ENCODE measurements at places on chromosomes 6 and 20.

DNA sequence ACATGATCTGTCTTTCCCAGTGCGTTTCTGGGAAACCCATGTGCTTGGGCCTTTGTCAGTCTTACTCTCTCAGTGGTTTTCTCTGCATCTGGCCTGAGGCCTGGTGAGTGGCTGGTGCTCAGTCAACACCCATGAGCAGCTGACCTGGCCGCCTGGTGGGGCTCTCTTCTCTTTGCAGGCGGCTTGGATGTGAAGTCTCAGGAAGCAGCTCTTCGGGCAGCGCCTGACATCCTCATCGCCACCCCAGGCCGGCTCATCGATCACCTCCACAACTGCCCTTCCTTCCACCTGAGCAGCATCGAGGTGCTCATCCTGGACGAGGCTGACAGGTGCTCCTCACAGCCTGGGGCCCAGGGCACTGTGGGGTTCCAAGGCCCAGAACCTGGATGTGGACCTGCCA, 10.8 kb downstream of the DDX27 start:
- DNase-seq, result no peak

DNA sequence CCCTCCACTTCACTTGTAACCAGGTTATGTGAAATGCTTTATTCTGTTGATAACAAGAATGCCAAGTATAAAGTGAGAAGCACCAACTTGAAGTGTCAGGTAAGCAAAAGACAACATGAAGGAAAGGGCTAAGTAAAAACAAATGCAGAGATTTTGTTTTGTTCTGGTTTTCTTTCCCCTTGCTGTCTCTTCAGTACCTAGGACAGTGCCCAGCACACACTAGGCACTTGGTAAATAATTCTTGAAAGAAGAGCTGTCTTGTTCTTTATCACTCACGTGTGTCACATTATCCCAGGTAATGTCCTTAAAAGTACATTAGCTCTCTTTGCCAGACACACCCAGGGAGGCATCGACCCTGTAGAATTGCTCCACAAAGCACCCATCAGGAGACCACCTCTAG, 350.0 kb upstream of the IRAK1BP1 start:
- no peak for DNase-seq

- DNase-seq, result no peak
These were observed 108.0 kb upstream of the C6orf118 start for GRCh38 chr6:165417278-165417865.

GRCh38 chr6:106318851-106319250, 6.7 kb downstream of the ATG5 start:
- no peak for DNase-seq

DNA sequence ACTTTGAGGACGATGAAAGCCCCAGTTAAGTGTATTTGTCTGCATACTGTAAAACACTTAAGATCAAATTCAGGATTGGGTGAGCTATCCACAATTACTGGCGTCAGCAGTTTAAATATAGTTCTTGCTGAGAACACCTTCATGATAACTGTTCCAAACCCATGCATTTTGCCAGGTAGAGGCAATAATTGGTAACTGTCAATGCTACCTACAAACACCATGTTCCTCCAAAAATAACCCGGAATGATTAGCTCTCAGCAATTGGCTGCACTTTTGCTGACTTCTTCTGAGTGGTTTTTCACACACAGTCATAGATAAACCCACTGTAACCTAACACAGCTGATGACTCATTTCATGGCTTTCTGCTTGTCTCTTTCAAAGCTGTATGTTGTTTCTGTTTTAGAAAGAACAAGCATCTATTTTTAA, 1358.6 kb upstream of the GJE1 start:
- no peak for DNase-seq

DNA sequence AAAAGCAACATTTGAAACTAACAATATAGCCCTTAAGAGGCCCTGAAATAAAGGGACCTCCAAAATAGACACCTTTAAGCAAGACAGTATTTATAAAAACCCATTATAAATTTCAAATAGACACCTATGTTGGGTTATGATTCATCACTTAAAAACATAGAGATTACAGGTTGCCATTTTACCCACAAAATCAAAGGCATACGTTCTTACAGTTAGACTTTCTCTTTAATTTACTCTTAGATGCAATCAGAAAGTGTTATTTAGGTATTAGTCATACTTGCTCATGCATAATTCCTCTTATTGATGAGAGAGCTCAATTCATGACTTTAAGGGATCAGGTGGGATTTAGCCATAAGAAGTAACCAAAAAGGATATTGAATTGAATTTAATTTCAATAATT, 51.5 kb upstream of the TMEM200A start:
- no peak for DNase-seq

DNA sequence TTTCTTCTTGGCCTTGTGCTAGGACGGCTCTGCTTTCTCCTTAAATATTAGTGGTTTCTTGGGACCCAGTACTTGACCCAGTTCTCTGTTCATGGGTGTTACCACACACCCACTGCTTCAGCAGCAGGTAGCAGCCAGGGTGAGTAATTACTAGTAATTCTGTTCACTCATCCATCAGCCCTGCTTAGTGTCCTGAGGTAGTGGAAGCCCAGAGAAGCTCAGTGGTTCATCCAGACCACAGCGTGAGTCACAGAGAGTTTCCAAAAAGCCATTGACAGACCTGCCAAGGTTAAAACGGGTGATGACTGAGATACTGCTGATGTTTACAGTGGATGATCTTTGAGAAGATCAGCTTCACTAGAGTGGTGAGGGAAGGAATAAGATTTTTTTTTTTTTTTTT, 51.7 kb upstream of the HINT3 start:
- DNase-seq, result peak; percentile 8

GRCh38 chr6:169854083-169854725, 102.8 kb downstream of the ERMARD start:
- DNase-seq, result no peak

- DNase-seq, result peak; percentile 56
These were observed 8.7 kb upstream of the AP5S1 start for GRCh38 chr20:3811467-3812258.

- no peak for DNase-seq
These were observed at the start of gene GGTLC1 for GRCh38 chr20:23988561-23988960. Gene GGTLC1 (minus strand): TSS chr20:23988779. CDS start chr20:23986611, 2,168 bp downstream.

DNA sequence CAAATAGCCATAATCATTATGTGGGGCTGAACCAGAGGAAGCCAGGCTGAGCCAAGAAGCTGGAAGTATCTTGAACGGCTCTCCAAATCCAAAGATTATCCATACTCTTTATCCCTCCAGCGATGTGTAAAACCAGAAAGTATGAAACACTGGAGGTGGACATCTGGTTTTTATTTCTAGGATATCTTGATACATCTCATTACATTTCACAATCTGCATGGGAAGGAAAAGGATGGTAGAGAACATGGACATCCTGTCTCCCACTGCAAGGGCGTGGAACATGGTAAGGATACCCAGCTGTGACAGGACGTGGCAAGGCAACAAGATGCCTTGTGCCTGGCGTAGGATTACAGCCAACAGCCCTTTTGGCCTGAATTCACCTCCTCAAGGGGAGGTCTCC, 20.1 kb downstream of the TRIM27 start:
- DNase-seq, result no peak

GRCh38 chr6:137919502-137919823, 52.4 kb downstream of the TNFAIP3 start:
- no peak for DNase-seq

- DNase-seq, result no peak
These were observed 103.1 kb upstream of the RIN2 start for GRCh38 chr20:19654921-19655320.
